ENCODE measurements at places on chromosomes 5 and 9. TPM values are rescaled to one million over a fixed set of nuclear protein-coding genes. Genes with fewer than 3 reads are reported as not detected.

The NOXA1 gene
- 0.72 TPM for total RNA-seq

The CDO1 gene
- 0.22 TPM for total RNA-seq

The ANKRD33B gene
- total RNA-seq: 13.8 TPM

The INSL6 gene
- not detected for total RNA-seq

The CD274 gene
- 13.7 TPM for total RNA-seq

The PCDHA7 gene
- total RNA-seq: not detected

The HK3 gene
- total RNA-seq: not detected

The RASGEF1C gene
- total RNA-seq: not detected

The DMRT3 gene
- total RNA-seq: not detected

The LVRN gene
- total RNA-seq: 0.27 TPM

The HEXB gene
- total RNA-seq: 49.1 TPM

The SPATA31D1 gene
- total RNA-seq: not detected

The CDX1 gene
- not detected for total RNA-seq

The EGFLAM gene
- total RNA-seq: not detected

The EQTN gene
- not detected for total RNA-seq

The ITGA2 gene
- total RNA-seq: 0.86 TPM

The UAP1L1 gene
- 50.1 TPM for total RNA-seq

The NPDC1 gene
- total RNA-seq: 18.2 TPM

The OR1B1 gene
- not detected for total RNA-seq

The SH2D3C gene
- 30.3 TPM for total RNA-seq

The ANXA6 gene
- 336 TPM for total RNA-seq

The PCA3 gene
- not detected for total RNA-seq

The SLC36A2 gene
- total RNA-seq: not detected

The ADAMTS2 gene
- not detected for total RNA-seq

The SLC22A4 gene
- 0.88 TPM for total RNA-seq

The ADAMTSL1 gene
- total RNA-seq: not detected

The SCGB3A2 gene
- not detected for total RNA-seq

The BARHL1 gene
- total RNA-seq: not detected

The PCDHB9 gene
- not detected for total RNA-seq

The PFN3 gene
- not detected for total RNA-seq

The FOXD4L5 gene
- 0.11 TPM for total RNA-seq

The IFNA2 gene
- total RNA-seq: not detected

The UBE2QL1 gene
- total RNA-seq: not detected

The PTPRD gene
- not detected for total RNA-seq

The PCDHGA1 gene
- total RNA-seq: 0.07 TPM

The FGF10 gene
- total RNA-seq: not detected

The CDKN2B-AS1 gene
- 0.41 TPM for total RNA-seq

The FBXW11 gene
- 49.3 TPM for total RNA-seq

The NFX1 gene
- total RNA-seq: 37.4 TPM

The GM2A gene
- total RNA-seq: 13.7 TPM

The RPL7A gene
- 3,507 TPM for total RNA-seq

The IFNA16 gene
- total RNA-seq: not detected

The LHX3 gene
- not detected for total RNA-seq

The OGN gene
- not detected for total RNA-seq

The CTNND2 gene
- total RNA-seq: not detected

The OLFM1 gene
- not detected for total RNA-seq

The GADD45G gene
- total RNA-seq: 3.7 TPM

The FRMD3 gene
- 1.1 TPM for total RNA-seq

The MYMK gene
- total RNA-seq: not detected

The CCNO gene
- not detected for total RNA-seq

The IFNK gene
- not detected for total RNA-seq

Measured in activated CD8-positive, alpha-beta T cell treated with anti-CD3 and anti-CD28 coated beads for 36 hours (primary cell).